Right lung (tissue), 10 donors: ENCODE measurements at places on chromosomes 7 and 10. TPM values are rescaled to one million over a fixed set of nuclear protein-coding genes. Genes with fewer than 3 reads are reported as not detected.

- no peak for DNase-seq
Observed at GRCh38 chr7:98137134-98137825, 30.6 kb downstream of the LMTK2 start.

- DNase-seq = no peak
Observed at GRCh38 chr10:26721561-26721960, 24.1 kb downstream of the PDSS1 start.

DNA sequence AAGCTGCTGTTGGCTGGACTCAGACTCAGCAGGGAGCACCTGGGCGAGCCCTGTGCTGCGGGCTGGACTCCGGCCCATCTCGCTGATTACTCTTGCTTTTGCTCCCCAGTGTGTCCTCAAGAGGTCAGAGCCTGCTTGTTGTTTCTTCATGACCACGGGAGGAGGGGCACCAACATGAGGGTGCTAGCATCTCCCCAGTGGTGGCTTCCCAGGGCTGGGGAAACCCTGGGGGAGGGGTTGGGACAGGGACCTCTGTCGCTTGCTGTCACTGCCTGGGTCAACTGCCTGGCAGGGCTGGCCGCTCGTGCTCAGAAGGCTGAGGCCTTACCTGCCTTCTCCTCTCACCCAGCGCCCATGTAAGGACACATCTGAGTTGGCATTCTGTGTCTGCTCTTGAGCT is 152.3 kb upstream of the SHH start:
- no peak for DNase-seq

GFRA1 gene
- polyA plus RNA-seq = 5.3 TPM
